ENCODE measurements at places on chromosomes 5 and 9.
A peak's percentile ranks its signal among the peaks of the same experiment; 100 is the strongest.

GRCh38 chr5:151002250-151002649, 18.1 kb upstream of the GPX3 start:
- DNase-seq, result peak; percentile 30

GRCh38 chr9:116737152-116737546, 50.0 kb downstream of the TRIM32 start:
- DNase-seq, result peak; percentile 79

DNA sequence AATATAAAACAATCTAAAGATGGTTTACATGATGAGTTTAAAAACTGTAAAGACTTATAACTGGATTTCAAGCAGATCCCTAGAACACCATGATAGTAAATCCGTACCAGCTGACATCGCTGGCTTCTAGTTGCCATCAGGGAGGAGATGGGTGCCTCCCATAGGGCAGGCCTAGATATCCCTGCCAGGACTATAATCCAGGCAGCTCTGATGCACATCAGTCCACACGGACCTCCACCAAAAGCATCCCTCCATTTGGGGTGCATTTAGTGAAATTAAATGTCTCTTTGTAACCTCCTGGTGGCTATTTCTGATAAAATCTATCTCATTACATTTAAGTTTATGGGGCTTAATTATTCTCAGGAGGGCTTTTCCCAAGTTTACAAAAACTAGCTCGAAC, 45.8 kb downstream of the RETREG1 start:
- DNase-seq, result no peak

DNA sequence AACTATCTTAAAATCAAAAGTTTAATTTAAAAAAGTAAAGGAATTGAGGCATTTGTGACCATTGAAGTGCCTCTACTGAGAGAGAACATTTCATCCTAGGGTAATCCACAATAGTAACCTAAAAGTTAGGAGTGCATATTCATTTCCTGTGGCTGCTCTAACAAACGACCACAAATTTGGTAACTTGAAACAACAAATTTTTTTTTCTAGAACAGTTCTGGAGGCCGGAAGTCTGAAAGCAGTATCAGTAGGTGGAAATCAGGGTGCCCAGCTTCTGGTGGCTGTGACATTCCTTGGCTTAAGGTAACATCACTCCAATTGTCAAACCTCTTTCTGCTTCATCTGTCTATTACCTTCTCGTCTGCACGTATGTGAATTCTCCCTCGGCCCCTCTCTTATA, 67.1 kb upstream of the SSBP2 start:
- no peak for DNase-seq

GRCh38 chr5:86909418-86910295, 291.9 kb downstream of the COX7C start:
- no peak for DNase-seq

GRCh38 chr5:161745392-161745791, 59.9 kb downstream of the GABRA6 start:
- DNase-seq, result no peak

DNA sequence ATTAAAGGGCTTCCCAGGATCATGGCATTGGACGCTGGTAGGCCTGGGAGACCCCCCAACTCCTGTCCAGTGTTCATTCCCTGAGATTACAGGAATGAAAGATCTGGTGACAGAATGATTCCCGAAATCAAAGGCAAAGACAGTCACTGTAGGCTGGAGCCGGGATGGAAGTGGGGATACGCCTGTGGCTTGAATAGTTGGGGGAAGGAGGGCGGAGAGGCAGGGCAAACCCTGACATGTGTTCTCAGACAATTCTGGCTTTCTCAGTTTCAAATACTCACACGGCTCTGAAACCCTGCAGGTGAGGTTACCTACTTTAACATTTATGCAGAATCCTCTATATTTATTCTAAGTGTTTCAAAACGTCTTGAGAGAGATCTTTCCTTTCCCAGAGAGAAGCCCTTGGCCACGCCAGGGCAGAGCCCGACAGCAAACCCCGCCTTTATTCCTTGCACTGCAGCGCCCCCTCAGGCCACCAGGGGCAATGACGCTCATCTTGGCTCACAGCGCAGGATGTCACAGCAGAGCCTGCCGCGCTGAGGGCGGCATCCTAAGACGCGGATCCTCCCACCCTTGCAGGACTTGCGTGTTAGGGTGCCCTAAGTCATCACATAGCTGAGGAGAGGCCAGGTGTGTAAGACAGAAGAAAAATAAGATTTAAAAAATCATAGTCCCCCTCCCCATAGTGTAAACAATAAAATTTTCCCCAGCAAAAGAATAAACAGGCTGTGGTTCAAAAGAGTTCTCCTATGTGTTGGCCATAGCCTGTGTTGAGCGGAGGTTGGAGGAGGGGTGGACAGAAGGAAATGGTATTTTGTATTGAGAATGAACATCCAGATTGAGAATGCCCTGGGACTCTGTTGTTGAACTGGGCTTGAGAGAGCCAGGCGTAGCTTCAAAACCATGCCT, 284.5 kb downstream of the NTRK2 start:
- DNase-seq, result peak; percentile 86

DNA sequence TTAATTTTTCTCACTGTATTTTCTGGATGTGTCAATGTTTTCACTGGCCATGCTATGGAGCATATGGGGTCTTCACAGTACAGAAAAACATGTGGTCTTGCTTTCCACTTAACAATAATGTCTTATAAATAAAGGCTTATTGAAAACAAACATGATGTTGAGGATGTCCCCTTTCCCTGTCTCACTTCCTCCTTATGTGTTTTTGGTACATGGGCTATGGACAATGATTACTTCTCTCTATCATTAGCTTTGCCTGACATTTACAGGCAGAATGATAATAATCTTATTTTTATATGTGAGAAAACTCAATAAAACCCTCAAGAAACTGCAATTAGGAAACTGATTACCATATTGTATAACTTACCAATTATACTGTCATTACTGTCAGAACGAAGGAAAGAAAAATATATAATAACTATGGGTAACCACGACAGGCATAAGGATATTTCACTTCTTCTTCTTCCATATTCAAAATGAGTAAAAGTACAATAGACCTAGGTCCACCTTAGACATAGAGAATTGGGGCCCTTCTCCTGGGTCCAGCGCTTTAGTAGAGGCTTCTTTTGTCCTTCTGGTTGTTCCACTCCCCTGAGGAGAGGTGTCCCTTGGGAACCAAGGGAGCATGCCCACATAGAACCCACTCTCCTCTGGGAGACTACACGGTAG, 375.0 kb downstream of the MAN2A1 start:
- DNase-seq, result no peak

DNA sequence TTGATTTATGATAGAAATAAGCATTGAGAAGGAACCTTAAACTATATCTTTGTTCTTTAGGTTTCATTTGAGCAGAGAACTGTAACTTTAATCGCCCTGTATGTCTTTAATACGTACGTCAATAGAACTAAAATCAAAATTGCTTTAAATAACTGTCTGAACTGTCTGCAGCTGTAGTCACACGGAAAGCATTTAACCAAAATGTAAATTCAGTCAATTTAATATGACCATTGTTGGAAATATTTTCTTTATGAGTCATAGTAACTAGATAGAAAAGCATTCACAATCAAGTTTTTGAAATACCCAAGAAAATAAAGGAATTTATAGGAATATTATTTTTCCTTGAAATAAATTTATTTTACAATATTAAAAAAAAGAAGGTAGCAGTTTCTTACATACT, 157.1 kb upstream of the CDH6 start:
- DNase-seq, result no peak

DNA sequence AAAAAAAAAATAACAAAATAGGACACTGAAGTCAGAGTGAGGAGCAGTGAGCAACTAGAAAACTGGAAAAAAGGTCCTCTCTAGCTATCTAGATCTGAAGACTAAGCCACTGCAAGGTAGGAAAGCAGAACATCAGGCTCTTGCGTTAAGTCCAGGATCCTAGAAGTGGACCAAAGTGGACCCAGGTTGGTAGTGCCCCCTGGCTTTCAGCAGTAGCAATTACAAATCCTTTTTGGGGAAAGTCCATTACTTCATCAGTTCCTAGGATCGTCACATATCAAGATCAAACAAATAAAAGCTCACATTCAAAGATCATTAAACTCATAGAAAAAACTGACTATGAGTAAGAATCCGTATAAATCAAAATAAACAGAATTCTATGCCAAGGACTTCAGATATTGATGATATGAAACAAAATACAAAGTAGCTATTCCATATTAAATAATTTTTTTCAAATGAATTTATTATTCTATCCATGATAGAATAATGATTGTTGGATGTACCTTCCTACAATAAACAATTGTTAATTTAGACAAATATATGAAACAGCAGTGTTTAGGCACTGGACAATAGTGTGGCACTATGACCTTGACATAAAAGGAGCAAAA, 6.5 kb upstream of the RICTOR start:
- DNase-seq, result peak; percentile 41

GRCh38 chr5:20020247-20020646, 32.2 kb upstream of the CDH18 start:
- no peak for DNase-seq

- no peak for DNase-seq
Measured at GRCh38 chr5:110549301-110549700, 177.2 kb downstream of the TMEM232 start.

- no peak for DNase-seq
Measured at GRCh38 chr5:159095151-159095721, 4.5 kb downstream of the EBF1 start.

- DNase-seq, result no peak
Measured at GRCh38 chr5:62585306-62585705, 6.7 kb downstream of the LRRC70 start.

- no peak for DNase-seq
Measured at GRCh38 chr5:127373858-127374491, 83.4 kb downstream of the MEGF10 start.

DNA sequence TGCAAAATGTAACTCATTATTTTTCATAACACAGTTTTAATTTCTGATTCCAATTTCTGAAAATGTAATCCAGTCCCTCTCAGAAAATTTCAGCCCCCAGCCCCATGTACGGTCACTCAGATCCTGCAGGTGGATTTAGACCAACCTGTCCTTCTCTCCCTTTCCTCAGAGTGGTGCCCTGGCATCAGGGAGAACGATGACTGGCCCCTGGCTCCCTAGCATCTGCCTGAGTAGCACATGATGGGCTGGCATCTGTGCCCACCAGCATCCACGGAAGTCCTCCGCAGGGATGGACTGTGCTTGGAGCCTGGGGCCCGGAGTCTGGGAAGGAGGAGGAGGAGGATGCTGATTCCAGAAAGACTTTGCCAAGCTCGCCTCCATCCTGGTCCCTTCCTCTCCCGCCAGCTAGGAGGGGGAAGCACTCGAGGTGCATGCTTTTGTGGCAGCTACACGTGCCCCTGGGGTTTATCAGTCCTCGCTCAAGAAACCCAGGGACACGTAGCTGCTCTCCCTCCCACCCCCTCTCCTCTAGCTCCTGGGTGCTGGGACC, 54.4 kb upstream of the RUFY1 start:
- no peak for DNase-seq

DNA sequence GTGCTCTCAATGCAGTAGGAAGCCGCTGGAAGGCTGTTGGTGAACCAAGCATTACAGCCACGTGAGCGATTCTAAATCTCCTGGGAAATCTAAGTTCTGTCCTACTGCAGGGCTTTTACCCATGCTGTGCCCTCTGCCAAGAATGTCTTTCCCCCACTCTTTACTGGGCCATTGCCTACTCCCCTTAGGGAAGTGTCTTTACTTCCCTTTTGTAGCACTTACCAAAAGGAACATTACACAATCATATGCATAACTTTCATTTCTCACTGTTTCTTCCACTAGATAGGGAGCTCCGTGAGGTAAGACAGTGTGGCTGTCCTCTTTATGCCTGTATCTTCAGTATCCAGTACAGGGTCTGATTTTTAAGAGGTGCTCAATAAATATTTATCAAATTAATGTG, 241.7 kb upstream of the NR4A3 start:
- no peak for DNase-seq

DNA sequence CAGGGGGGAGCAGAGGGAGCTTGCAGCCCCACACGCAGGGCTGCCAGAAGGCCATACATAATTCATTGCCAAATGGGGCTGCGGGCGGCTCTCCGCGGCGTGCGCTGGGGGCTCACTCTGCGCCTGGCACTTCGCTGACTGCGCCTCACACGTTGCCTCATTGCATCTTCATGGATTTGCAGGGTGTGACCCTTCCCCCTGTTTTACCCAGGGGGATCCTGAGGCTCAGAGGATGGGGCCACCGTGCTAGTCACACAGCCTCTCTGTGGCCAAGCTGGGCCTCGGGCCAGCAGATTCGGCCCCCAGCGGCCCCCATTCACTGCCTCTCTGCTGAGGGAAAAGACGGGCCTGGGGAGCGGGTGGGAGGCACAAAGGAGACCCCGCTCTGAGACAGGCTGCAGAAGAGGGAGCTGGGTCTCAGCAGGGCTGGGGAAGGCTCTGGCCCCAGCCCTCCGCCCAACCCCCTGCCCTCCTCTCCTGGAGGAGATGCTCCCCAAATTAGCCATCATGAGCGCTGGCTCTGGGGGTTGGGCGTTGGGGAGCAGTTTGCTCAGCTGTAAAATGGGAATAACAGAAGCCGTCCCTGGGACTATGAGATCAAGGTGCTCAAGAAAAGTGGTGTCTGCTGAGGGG, 115.5 kb downstream of the C9orf50 start:
- no peak for DNase-seq

- no peak for DNase-seq
Measured at GRCh38 chr9:76626141-76626540, 138.1 kb upstream of the PCA3 start.

DNA sequence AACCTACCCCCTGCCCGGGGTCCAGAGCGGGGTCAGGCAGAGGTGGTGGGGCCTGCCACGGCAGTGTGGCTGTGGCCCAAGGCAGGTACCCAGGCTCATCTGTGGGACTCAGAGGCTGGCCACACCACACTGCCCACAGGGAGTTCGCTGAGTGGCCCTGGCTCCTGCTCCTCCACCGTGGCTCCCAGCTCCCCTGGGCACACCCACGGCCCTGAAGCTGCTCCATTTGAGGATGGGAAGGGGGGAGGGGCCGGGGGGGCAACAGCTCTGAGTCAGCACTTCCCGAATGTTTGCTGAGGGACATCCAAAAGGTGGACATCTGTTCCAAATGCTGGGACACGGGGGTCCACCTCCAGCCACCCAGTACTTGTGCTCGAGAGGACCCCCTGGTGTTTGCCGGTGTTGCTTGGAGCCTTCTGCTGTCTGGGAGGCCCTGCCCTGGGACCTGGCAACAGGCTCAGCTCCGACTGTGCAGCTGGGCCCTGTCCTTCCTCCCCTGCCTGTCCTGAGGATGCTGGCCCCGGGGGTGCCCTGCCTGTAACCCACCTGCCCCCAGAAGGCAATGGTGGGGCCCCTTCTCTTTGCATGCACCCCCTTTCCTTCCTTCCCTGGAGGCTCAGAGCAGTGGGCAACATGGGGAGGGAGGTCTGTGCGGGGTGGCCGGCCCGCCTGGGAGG, 2.5 kb upstream of the NRARP start:
- peak; percentile 53 for DNase-seq

All from colonic mucosa (tissue), 4 donors.